ENCODE measurements at places on chromosomes 11 and 22.

- DNase-seq: no peak
Measured at GRCh38 chr22:48602805-48603518, 1224.7 kb downstream of the BRD1 start.

- DNase-seq: no peak
Measured at GRCh38 chr11:87137711-87138110, 100.0 kb downstream of the TMEM135 start.

DNA sequence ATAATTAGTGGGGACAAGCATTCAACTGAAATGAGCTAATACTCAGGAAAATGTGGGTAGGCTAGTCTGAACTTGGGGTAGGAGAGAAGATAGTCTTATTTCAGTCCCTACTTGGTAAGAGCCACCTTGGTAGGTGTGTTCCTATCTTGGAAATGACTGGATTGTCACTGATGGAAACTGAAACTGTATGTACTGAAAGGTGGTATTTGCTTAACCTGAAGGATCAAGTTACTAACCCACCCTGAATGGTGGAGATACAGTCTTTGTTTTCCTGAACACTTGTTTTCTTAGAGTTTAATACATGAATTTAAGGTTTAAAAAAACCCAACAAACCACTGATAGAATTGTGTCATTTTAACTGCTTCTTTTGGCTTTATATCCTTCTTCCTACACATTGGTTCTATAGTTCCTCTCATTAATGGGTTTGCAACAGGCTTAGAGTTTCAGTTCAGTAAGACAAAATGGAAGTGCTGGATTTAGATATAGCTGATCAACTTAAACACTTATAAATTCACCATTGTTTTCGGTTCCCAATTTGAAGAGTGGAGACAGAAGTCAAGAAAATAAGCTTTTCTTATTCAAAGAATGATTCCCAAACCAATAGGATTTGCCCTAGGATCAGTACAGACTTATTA lies 4.2 kb downstream of the FAR1 start:
- no peak for DNase-seq

DNA sequence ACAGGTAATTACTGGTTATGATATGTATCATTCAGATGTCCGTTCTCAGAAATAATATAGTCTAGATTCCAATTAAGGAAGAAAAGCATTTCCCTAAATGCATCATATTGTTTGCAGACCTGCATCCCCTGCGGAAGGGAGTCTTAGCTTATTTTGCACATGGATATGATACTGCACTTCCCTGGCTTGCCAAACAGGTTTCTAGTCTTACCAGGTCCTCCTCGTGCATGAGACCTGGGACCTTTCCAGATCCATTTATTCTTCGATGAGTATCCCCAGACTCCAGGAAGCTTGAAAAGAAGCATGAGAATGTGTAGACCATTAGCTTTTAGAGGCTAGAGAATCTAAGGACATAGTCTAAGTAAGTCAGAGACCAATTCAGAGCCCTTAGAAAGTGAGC lies 30.6 kb downstream of the CYB5R2 start:
- no peak for DNase-seq

DNA sequence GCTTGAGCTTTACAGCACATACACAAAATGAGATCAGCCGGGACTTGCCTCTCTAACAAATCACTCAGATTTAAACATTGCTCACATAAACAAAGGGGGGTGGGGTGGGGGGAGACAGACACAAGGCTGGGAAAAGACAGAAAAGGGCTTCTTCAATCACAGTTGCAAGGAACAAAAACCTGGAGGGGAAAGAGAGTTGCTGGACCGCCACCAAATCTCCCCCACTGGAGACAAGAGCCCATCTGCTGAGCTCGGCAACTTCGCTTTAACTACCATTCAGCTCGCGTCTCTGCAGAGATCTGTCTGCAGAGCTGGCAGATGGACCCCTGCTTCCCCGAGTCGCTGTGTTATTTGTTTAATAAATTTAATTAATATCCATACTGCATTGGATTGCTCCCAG lies 165.0 kb downstream of the RCN1 start:
- no peak for DNase-seq

- no peak for DNase-seq
Measured at GRCh38 chr22:46589141-46589748, 30.9 kb upstream of the GRAMD4 start.

DNA sequence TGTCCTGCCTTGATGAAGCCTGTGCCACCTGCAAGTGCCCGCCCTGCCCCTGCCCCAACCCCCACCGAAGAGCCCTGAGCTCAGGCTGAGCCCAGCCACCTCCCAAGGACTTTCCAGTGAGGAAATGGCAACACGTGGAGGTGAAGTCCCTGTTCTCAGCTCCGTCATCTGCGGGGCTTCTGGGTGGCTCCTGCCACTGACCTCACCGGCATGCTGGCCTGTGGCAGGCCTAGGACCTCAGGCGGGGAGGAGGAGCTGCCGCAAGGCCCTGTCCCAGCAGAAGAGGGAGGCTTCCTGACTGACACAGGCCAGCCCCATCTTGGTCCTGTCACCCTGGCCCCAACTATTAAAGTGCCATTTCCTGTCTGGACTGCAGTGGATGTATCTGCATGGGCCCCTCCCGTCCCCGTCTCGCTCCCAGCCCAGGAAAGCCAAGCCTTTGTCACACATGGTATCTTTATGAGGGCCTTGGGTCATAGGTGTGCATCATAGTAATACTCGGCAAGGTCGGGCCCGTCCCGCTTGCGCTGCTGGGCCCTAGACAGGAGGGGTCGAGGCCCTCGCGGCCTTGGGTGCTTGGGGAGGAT lies 882 bp downstream of the FREY1 start:
- DNase-seq: no peak

- DNase-seq: no peak
Measured at GRCh38 chr22:40671796-40672360, 7.4 kb upstream of the MCHR1 start.

DNA sequence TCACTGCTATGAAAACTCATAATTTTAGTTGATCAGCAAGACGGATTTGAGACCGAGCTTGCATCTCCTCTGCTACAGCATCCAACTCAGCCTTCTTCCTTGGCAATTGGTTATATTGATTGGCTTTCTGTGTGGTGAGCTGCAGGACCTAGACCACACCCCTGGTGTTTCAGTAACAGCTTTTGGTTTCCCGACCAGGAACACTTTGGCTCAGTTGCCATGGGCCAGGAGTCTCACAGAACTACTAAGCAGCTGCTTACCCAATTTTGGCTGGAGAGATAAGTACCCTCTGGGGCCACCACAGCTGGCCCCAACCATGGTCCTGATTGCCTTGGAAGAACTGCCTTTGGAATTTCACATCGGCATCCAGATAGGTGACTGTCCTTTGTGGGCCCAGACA lies at the start of gene GLYATL1:
Gene GLYATL1, plus strand, starts transcription at position 212 of the 400 bp plus-strand sequence. CDS start 7,600 bp downstream, outside the sequence.
- DNase-seq: no peak

- DNase-seq: no peak
Measured at GRCh38 chr11:62965574-62965973, 19.2 kb downstream of the SLC22A6 start.

GRCh38 chr11:17591293-17591692 lies 44.2 kb downstream of the OTOG start:
- DNase-seq: no peak

DNA sequence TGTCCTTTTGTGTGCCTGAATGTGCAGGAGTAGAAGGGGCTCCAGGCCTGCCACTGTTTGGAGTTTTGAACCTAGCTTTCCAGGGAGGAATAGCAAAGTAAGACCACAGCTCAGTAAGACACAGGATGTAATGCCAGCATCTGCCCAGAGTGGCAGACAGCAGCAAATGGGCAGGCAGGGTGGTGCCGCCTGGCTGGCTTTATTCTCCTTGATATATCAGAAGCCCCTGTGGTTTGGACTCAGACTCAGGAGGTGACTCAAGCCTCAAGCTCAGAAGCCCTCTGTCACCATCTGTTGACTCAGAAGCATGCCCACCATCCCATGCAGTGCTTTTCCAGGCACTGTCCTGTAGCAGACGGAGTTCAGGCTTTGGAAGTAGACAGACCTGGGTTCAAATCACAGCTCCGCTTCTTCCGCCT lies 72.7 kb upstream of the TTC12 start:
- no peak for DNase-seq

- DNase-seq: no peak
Measured at GRCh38 chr11:65617136-65617850, 1.7 kb downstream of the PCNX3 start.

Data from GM04503 (cell line).